Muscle of arm (tissue), 14 donors: ENCODE measurements at places on chromosomes 12 and 14.

DNA sequence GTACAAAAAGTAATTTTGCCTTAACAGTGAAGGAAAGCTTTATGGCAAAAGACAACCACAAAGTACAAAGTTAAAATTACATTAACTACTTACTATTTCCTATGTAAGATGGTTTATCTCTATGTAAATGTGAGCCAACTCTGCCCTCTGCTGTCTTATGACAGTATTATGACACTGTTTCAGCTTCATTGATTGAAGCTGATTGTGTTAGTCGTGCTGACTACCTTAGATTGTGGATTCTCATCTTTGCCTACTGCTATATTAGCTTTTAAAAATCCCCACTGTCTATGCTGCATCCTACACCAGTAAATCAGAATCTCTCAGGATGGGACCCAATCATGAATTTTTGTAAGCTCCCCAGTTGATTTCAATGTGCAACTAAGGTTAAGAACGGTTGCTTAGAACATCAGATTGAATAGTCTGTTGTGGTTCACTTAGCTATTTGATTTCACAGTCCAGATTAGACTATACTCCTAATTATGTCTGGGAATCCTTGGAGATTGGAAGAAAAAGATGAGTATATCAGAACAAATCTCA is 12.2 kb upstream of the SPTB start:
- peak; percentile 52 for DNase-seq

GRCh38 chr12:29505122-29505521 is 7.6 kb upstream of the OVCH1 start:
- DNase-seq = no peak

DNA sequence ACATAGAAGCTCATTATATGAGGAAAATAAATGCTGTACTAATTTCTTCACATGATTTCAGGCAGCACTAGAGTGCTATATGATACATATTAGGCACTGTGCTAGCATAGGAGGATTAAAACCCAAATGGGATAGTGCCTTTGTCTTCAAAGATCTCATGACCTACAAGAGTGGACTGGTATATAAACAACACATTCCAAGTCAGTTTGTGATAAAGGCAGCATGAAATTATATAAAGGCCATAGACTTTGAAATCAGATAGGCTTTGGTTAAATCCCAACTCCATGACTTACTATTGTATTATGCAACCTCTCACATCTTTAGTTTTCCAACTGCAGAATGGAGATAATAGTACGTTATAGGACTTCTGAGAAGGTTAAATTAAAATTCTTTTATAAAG is 179.7 kb downstream of the RAD51B start:
- no peak for DNase-seq

- no peak for DNase-seq
These were observed 17.9 kb downstream of the PACS2 start for GRCh38 chr14:105332350-105332874.

- no peak for DNase-seq
These were observed 86.4 kb downstream of the DICER1 start for GRCh38 chr14:95070748-95071435.

DNA sequence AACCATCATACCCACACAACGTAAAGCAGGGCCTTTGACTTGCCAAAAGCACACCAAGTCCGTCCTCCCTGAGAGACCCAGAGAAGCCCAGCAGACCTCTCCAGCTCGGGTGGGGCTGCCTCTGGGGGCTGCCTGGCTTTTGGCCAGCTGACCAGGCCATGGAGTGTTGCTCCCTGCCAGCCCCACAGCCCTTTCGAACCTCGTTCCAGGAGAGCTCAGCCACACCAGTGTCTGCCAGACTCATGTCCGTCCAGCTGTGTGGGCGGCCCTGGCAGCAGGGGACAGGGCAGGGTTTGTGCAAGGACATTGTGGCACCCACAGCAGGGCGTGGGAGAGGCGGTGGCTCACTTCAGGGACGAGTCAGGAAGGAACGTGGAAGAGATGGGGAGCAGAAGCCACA is 22.6 kb upstream of the IRF2BPL start:
- peak; percentile 45 for DNase-seq

- DNase-seq = no peak
These were observed 1.4 kb upstream of the M6PR start for GRCh38 chr12:8950702-8951478.

- no peak for DNase-seq
These were observed 211.0 kb upstream of the NUDT4 start for GRCh38 chr12:93166541-93167307.

- DNase-seq = no peak
These were observed 12.3 kb downstream of the GPR19 start for GRCh38 chr12:12683725-12684124.

DNA sequence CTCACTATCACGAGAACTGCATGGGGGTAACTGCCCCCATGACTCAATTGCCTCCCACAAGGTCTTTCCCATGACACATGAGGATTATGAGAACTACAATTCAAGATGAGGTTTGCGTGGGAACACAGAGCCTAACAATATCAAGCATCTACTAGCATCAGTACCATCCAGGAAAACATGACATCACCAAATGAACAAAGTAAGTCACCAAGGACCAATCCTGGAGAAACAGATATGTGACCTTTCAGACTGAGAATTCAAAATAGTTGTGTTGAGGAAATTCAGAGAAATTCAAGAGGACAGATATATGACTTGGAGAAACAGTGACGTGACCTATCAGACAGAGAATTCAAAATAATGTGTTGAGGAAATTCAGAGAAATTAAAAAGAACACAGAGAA is 65.8 kb upstream of the TMTC2 start:
- DNase-seq = no peak

- DNase-seq = no peak
These were observed 52.9 kb upstream of the SLC35F4 start for GRCh38 chr14:57918791-57919190.

- no peak for DNase-seq
These were observed 2.1 kb downstream of the CSRP2 start for GRCh38 chr12:76876696-76877229.

DNA sequence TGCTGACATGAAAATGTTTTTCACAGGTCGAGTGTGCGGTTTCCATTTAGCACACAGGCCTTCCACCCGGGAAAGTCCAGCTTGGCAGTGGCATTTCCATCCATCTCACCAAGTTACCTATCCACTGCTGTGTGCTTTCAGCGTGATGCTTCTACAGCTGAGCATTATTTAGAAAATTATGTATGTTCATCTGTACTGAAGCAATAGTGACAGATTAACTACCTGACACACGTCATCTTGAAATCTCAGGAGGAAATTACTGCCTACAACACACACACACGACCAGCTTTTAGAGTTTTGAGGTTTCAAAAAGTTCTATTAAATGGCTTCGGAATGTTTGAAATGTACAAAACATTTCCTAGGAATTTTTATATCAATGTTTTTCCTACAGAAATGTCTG is 39.4 kb downstream of the IFNG-AS1 start:
- DNase-seq = no peak

DNA sequence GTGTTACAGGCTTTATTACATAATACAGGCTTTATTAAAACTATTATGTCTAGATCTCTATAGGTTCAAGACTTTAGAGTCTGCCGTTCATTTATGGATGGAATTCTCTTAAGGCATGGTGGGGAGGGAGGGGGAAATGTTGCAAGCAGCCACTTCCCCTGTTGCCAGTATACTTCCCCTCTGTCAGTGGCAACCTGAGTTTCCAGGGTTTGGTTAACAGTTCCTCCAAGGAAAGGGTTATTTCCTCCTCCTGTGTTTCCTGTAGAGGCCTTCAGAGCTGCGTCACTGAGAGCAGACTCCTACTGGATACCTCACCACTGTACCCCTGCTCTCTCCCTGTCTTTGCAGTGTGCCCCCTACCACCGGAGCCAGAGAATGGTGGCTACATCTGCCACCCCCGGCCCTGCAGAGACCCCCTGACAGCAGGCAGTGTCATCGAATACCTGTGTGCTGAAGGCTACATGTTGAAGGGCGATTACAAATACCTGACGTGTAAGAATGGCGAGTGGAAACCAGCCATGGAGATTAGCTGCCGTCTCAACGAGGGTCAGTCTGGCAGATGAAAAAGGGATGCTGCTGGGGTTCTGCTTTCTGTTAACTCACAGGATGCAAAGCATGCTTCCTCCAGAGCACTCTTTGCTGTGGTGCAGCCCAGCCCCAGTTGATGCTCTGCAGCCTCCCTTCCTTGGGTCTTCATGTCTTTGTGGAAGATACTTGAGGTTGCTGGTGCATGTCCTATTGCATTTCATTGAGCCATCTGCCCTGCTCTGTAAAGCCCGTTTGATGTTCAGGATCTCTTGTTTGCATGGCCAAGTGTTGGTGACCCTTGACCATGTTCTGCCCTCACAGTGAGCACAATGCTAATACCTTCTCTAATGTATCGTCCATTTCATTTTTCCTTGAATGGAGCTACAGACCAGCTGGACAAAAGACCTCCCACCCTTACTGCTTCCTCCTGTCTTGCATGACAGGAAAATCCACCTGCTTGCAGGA is 63.6 kb upstream of the SRSF5 start:
- DNase-seq = no peak

DNA sequence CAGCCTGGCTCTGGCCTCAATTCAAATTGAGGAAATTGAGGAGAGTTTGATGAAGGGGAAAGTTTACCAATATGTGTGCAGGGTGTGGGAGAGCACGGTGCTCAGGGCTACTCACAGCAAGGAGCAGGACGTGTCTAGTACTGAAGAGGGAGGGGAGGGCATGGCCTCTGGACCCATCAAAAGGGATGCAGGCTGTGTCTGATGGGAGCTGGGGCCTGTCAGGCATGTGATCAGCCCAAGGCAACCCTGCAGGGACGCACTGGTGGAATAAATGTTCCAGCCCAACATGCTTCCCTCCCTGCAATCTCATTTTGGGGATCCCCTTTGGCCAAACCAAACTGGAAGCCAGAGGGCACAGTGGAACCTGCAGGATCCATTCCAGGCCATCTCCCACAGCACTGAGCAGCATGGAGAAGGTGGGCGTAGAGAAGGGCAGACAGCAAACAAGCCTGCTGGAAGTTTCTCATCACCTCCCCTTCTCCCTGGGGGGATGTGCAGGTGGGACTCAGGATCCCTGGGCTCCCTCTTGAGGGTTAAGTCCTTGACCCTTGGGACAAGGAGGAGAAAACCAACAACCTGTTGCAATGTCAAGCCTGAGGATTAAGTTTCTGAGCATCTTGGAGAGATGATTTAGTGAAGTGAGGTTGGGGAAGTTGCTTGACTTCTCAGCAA is 17.8 kb upstream of the RBM19 start:
- no peak for DNase-seq

DNA sequence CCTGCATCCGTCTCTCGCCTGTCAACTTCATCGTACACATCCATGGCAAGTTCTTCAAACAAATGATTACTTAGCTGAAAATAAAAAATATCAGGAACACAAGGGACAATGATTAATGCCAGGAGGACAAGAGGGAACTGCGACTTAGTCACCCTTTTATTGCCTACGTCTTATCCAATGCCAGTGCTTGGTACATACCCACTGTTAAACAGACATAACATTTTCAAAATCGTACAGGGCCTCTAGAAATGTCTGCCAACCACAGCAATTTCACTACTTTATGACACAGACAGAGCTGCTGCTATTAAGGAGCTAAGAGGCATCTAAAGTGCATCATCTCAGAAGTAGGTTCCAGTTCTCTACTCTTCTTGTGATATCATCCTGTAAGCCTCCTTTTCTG is 34.6 kb downstream of the GIT2 start:
- DNase-seq = no peak

- peak; percentile 90 for DNase-seq
These were observed 30.6 kb downstream of the PPFIBP1 start for GRCh38 chr12:27554421-27555186.
